ENCODE measurements at places on chromosomes 13 and 19.

GRCh38 chr13:42211704-42212464 is 60.1 kb upstream of the AKAP11 start:
- no peak for DNase-seq

GRCh38 chr13:81184556-81185265 is 843.8 kb upstream of the SPRY2 start:
- DNase-seq, result no peak

DNA sequence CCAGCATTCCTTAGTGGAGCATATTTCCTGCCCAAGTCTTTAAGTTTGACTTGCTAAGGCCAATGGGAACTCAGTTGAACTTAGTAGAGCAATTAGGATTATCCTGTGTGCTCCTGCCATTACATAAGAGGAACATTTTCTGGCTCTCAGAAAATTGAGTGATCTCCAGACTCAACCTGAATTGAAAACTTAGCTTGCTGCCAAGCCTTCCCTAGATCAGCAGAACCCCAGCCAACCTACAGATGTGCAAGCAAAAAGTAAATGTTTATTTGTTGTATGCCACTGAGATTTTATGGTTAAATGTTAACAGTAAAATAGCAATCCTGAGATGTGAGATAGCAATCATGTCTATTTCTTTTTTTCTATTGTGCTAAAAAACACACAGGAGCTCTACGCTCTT is 350.9 kb downstream of the OLFM4 start:
- no peak for DNase-seq

DNA sequence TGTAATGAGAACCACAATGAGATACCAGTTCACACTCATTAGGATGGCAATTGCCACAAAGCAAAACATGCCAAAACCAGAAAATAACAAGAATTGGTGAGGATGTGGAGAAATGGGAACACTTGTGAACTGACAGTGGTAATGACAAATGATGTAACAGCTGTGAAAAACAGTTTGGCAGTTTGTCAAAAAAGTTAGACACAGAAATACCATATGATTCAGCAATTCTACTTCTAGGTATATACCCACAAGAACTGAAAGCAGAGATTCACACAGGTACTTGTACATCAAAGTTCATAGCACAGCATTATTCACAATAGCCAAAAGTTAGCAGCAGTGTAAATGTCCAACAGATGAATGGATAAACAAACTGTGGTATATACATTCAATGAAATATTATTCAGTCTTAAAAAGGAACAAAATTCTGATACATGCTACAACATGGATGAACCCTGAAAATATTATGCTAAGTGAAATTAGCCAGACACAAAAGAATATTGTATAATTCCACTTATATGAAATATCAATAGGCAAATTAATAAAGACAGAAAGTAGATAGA is 96.5 kb downstream of the UGGT2 start:
- DNase-seq, result no peak

- no peak for DNase-seq
These were observed at the start of gene PCDH9 for GRCh38 chr13:67229481-67230403. TSS of gene PCDH9 (minus strand) at chr13:67230336. CDS start at chr13:67228440, 1,896 bp downstream.

All from T47D (cell line).